A172 (cell line): ENCODE measurements at places on chromosomes 5 and 9. TPM values are rescaled to one million over a fixed set of nuclear protein-coding genes. Genes with fewer than 3 reads are reported as not detected.
A peak's percentile ranks its signal among the peaks of the same experiment; 100 is the strongest.

The MPDZ gene
- 31.5 and 38.4 TPM in 2 replicates for total RNA-seq

The GPR150 gene
- not detected in 2 replicates for total RNA-seq

The PRRX2 gene
- total RNA-seq, result not detected in 2 replicates

The PCDHB16 gene
- total RNA-seq, result 4.2 and 7.9 TPM in 2 replicates

DNA sequence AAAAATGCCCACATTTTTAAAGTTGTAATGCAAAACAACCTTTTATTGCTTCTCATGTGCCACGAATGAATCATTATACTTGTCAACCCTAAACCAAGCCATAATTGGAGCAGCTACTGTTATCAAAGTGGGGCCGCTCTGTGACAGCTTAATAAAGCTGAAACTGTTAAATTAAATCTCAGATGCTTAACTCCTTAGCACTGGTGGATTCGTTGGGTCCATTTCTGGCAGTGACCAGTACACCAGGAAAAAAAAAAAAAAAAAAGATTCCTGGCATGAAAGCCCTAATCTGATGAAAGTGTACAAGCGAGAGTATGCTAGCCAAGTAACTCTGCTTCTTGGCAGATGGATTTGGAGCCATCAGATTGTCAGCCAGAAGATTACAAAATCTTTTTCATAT lies 164.8 kb downstream of the ZSWIM6 start:
- DNase-seq, result peak; percentile 7

DNA sequence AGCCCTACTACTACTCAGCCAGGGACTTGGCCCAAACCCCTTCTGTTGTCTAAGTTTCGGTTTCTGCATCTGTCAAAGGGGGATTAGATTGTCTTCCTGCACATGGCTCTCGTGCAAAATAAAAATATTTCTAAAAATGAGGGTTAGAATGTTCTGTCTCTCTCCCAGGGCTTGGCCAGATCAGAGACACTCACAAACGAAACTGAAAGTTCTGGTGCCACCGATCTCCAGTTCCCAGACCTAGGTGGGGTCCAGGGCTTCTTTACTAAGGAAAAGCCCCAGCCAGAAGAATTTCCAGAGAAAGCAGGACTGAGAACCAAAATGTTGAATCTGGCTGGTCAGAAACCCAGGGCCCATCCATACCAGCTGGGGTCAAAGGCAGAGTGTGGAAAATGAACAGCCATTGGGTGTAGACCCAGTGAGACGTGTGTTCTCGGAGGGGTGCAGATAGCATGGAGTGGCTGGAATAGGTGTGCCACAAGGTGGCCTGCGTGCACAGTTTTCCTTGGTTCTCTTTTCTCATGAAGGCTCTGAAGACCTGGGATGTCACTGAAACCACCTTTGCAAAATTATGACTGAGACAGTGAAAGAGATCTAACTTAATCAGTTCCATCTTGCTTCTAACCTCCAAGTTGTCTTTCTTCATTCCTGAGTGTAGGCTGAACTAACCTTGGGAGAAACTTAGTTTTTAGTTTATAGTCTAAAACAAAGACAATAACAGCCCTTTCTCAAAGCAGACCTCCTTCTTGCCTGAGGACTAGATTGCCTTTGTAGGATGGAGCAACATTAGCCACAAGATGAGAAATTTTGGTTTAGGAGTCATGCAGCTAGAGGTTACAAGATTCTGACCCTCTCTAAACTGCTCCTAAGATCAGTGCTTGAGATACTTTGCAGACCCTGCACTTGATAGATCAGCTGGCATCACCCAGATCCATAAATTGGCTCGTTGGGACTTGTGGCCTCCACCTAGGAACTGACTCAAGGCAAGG lies 2.3 kb upstream of the SLC23A1 start:
- DNase-seq, result no peak

GRCh38 chr9:16328349-16328748 lies 542.1 kb downstream of the BNC2 start:
- DNase-seq, result no peak

- DNase-seq, result peak; percentile 81
Observed at GRCh38 chr9:107732781-107733522, 243.4 kb upstream of the KLF4 start.

DNA sequence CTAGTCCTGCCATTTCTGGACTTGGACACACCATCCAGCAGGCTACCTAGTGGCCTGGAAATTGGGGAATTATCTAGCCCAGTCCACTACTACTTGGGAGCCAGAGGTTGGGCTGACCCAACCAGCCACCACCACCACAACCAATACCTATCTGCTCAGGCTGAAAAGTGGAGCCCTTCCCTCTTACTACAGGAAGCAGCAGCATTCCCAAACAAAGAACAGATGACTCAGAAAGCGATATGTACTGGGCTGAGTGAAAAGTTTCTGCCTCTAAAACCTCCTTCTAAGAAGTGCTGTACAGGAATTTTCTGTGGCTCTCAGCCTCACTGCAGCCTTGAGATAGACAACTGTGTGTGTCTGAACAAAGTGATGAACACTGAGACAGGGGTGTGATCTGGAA lies 279.4 kb downstream of the CDH10 start:
- DNase-seq, result peak; percentile 53

DNA sequence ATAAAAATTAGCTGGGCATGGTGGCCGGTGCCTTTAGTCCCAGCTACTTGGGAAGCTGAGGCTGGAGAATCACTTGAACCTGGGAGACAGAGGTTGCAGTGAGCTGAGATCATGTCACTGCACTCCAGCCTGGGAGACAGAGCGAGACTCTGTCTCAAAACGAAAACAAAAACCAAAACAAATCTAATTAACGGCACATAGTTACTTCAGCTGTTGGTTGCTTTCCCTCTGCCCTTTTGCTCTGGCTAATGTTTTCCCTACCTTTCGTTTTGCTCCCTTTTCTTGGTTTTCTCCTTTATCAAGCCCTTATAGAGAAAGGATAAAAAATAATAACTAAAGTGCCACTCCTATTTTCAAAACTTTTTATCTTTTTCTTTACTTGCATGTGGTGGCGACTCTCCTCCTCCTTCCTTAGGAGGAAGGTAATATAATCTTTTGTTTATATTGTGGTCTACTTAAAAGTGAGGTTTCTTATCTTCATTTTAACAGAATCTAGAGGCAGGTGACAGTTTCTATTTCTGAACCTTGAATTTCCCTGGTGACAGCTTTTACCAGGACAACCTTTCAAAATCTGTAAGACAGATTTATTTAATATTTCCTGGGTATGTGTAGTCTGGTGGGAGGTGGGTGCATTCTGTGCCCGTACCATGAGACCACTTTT lies 125.4 kb downstream of the ARHGEF28 start:
- no peak for DNase-seq

DNA sequence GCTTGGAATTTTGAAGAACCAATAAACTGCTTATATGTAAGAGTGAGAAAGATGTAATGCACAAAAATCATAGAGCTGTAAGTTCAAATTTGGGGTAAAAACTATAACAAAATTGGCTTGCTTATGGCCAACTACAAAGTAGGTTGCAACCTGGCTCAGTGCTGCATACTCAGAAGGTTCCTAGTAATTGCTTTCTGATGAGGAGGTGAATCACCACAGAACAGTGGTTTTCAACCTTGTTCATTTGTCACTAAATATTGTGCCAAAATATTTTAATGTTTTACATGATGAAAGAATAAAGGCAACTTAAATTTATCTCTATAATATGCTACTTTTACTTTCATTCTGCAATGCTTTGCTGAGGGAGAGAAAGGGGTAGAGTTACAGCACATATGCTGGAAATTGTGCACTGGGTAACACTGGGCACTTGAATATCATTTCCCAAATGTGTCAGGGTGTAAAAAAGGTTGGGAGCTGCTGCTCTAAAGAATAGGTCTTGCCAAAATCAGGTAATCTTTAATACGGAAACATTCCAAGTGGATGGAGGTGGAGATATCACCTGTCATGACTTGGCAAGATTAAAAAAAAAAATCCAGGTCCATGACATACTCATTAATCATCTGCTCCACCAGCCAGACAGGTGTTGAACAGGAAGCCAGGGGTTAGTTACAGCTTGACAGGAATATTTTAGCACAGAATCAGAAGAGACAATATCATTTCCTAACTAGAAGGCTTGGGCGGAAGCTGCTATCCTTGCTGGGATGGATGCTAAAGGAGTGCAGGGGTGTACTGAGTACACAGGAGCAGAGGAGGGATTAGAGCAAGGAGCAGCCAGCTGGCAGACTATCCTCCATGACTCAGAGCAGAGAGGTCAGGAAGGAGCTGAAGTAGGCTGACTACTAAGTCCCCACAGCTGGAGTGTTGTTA lies 34.6 kb upstream of the CCL21 start:
- DNase-seq, result peak; percentile 62

DNA sequence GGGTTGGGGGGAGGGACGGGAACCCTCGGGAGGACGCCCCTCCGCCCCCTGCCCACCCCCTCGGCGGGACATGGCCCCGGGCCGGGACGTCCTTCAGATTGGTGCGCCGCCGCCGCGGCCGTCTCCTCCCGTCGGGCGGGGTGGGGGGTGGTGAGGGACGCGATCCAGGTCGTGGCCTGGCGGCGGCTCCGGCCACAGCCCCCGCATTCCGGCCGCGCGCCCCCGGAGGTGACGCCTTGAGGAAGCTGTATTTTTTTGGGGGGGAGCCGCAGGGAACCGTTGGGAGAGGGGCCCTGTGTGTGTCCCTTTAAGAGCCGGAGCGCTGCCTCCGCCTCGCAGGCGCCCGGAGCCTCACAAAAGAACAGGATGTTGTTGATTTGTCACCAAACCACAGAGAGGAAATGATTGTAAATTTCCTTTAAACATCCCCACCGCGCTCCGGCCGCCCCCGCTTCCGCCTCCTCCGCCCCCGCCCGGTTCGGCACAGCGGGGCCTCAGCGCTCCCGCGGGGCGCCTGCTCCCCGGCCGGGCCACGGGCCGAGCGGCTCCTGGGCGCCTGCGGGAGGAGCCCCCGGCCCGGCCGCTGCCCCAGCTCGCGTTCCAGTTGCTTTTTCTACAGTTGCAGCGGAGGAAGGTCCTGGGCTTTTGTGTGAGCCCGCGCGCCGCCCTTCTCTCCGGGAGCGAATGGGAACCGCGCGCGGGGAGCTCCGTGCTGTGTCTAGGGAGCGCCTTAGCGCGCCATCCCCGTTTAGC lies 32.1 kb upstream of the SPRY4 start:
- DNase-seq, result peak; percentile 91
